ENCODE measurements at places on chromosomes 16 and 17. TPM values are rescaled to one million over a fixed set of nuclear protein-coding genes. Genes with fewer than 3 reads are reported as not detected.

DNA sequence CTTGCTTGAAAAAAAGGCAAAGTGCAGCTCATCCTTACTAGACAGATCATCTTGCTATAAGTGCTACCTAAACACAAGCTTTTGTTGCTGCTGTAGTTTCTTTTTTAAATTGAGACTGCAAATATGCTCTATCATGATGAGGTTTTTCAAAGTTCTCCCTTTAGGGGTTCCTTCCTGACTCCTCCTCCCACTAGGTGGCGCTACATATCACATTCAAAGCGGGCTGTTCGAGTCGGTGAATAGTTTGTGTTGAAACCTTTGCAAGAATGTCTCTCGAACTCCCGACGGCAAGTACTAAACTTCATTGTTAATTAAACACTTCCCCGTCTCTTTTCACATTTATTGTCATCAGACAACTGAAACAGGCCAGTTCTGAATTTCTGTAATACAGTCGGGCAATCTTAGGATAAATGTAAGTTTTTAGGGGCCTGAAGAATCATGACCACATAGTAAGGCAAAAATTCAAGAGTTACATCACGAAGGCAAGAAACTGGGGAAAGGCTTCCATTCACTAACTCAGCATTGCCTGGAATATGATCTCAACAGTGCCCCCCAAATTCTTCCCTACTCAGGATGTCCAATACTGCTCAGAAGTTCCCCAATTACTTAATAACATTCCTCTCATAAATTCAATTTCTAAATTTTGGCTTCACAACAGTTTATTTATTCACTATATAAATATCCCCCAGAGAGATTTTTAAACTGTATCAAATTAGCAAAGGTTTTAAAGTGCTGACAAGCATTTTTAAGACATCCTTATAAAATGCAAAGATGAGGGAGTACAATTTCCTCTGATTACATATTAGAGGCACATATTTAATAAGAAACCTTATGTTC, 6.7 kb downstream of the HS3ST3A1 start:
- H3K27me3 ChIP-seq: peaks cover 7% of the 10 kb centered on the region
- H3K27ac ChIP-seq: no peak overlapping the region
- no peaks in the 10 kb centered on the region for H3K4me1 ChIP-seq
- DNase-seq: peak; percentile 89
- H3K4me3 ChIP-seq: no peak overlapping the region

GRCh38 chr17:19290066-19290705, 53.0 kb downstream of the EPN2 start:
- peaks cover 2% of the 10 kb centered on the region for H3K27me3 ChIP-seq
- DNase-seq: no peak
- no peak overlapping the region for H3K27ac ChIP-seq
- no peaks in the 10 kb centered on the region for H3K36me3 ChIP-seq

The SLC16A6 gene
- 7.7 TPM for total RNA-seq

The NOD2 gene
- total RNA-seq: 4.5 TPM

- H3K4me1 ChIP-seq: no peaks in the 10 kb centered on the region
- H3K27me3 ChIP-seq: no peaks in the 10 kb centered on the region
- H3K4me3 ChIP-seq: no peak overlapping the region
- no peaks in the 10 kb centered on the region for H3K36me3 ChIP-seq
- no peak for DNase-seq
Observed at GRCh38 chr17:27762527-27763305, 37.6 kb downstream of the NOS2 start.

DNA sequence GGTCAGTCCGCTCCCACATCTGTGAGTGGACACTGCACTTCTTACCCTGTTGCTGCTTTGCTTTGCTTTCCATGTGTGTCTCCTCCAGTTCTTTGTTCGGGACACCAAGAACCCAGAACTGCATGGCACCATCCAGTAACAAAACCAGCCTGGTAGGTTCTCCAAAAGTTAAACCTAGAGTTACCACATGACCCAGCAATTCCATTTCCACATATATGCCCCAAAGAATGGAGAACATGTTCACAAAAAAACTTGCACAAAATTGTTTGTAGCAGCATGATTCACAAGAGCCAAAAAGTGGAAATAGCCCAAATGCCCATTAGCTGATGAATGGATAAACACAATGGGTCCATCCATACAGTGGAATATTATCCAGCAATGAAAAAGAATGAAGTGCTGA, 10.3 kb upstream of the CCL22 start:
- no peak overlapping the region for H3K27ac ChIP-seq
- no peaks in the 10 kb centered on the region for H3K36me3 ChIP-seq
- DNase-seq: no peak
- H3K4me3 ChIP-seq: no peak overlapping the region
- peaks cover 9% of the 10 kb centered on the region for H3K4me1 ChIP-seq
- H3K27me3 ChIP-seq: peaks cover 34% of the 10 kb centered on the region

GRCh38 chr16:50909831-50910735, 168.2 kb downstream of the CYLD start:
- no peaks in the 10 kb centered on the region for H3K27me3 ChIP-seq
- no peak overlapping the region for H3K4me3 ChIP-seq
- no peaks in the 10 kb centered on the region for H3K36me3 ChIP-seq
- H3K4me1 ChIP-seq: no peaks in the 10 kb centered on the region

GRCh38 chr16:67943619-67944504, at the start of gene LCAT:
Gene LCAT, minus strand, starts transcription at chr16:67944120. Its CDS starts 19 bp downstream, at chr16:67944101.
- no peak for DNase-seq
- peaks cover 43% of the 10 kb centered on the region for H3K4me1 ChIP-seq
- H3K4me3 ChIP-seq: no peak within 1 kb of the TSS
- peaks cover 41% of the 10 kb centered on the region for H3K36me3 ChIP-seq

GRCh38 chr16:81447383-81448101, 2.9 kb downstream of the CMIP start:
- H3K36me3 ChIP-seq: no peaks in the 10 kb centered on the region
- peak overlapping the region; percentile 77 for H3K4me3 ChIP-seq
- peak overlapping the region; percentile 23 for H3K27ac ChIP-seq
- H3K4me1 ChIP-seq: peaks cover 72% of the 10 kb centered on the region
- DNase-seq: no peak

The GGA3 gene
- 88.8 TPM for total RNA-seq

DNA sequence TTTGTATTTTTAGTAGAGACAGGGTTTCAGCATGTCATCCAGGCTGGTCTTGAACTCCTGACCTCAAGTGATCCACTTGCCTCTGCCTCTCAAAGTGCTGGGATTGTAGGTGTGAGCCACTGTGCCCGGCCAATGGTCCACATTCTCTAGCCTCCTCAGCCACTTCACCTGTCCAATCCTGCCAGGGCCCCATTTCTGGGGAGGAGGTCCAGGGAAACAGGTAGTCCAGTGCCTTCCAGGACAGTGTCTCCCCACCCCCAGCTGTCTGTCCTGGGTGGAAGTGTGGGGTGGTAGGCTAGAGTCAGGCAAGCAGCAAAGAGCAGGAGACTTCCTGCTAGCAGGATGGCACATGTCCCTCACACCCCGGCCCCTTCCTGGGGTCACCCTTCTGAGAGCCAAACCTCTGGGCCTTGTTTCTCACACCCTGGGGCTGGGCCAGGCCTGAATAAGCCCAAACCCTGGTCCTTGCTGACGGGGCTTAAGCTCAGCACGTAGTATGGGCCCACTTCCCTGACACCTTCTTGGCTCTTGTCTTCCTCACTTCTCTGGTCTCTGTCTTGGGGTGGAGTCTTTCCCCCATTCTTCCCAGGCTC, 5.0 kb downstream of the FHOD1 start:
- H3K4me3 ChIP-seq: no peak overlapping the region
- H3K27ac ChIP-seq: no peak overlapping the region
- no peak for DNase-seq
- peaks cover 27% of the 10 kb centered on the region for H3K36me3 ChIP-seq

- DNase-seq: no peak
- H3K4me1 ChIP-seq: peaks cover 16% of the 10 kb centered on the region
- no peaks in the 10 kb centered on the region for H3K27me3 ChIP-seq
- no peak overlapping the region for H3K27ac ChIP-seq
- H3K4me3 ChIP-seq: no peak overlapping the region
Observed at GRCh38 chr17:49681106-49681979, 3.4 kb upstream of the SPOP start.

DNA sequence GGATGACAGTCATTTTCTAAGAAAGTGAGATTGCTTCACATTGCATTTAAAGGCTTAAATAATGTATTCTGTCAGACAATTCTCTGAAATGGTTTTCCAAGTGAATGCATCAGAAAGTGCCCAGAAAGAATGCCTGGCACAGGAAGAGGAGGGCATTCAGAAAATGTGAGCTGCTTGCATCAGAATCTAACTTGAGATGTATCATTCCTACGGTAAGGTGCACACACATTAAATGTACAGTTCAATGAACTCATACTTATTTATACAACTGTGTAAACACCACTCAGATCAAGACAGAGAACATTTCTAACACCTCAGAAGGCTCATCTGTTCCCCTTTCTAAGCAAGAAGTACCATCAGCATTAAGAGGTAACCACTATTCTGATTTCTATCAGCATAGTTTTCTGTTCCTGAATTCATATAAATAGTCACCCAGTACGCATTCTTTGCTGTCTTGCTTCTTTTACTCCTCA, 638.0 kb downstream of the MAF start:
- H3K27me3 ChIP-seq: no peaks in the 10 kb centered on the region
- H3K36me3 ChIP-seq: no peaks in the 10 kb centered on the region
- H3K27ac ChIP-seq: no peak overlapping the region
- DNase-seq: no peak
- no peak overlapping the region for H3K4me3 ChIP-seq
- no peaks in the 10 kb centered on the region for H3K4me1 ChIP-seq

DNA sequence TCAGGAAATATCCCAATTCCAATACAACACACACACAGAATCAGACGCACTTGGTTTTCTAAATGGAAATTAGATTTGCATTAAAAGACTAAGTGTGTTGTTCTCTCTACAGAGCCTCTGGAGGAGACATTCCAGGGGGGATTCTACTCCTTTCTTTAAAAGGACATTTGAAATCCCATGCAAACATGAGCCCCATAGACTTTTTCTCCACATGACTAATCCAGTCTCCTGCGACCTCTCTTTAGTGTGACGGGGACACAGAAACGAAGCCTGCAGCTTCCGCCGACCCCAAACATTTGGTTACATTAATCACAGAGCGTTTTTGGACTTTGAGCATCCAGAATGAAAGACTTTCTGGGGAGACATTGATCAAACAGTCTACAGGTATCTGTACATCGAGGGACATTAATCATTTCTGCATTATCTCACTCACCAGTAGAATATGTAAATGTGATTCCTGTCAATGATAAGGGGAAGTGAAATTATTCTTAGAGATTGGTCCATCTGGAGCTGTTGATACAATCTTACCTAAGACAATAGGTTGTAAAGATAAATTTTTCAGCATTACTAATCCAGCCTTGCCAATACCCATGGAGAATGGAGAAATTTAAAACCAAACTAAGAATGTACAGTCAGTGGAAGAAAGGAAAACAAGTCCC, 103.4 kb upstream of the IRX3 start:
- H3K4me1 ChIP-seq: no peaks in the 10 kb centered on the region
- H3K27ac ChIP-seq: no peak overlapping the region
- no peak overlapping the region for H3K4me3 ChIP-seq
- no peak for DNase-seq

DNA sequence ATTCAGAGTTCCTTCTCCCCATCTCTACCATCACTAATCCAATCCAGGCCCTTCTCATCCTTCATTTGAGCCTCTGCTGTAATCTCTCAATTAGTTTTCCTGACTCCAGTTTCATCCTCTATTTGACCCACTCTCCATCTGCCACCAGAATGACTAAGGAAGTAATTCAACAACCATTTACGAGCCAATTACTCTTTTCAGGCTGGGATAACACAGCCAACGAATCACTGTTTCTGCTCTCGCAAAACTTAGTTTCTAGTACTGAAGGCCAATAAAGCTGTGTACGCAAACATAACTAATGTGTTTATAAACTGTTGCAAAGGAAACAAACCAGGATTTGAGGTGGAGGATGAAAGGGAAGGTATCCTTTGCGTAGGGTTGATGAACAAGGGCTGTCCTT, 53.7 kb downstream of the MAP2K6 start:
- H3K27ac ChIP-seq: no peak overlapping the region
- no peaks in the 10 kb centered on the region for H3K27me3 ChIP-seq
- no peak for DNase-seq
- H3K4me1 ChIP-seq: no peaks in the 10 kb centered on the region
- H3K36me3 ChIP-seq: no peaks in the 10 kb centered on the region

DNA sequence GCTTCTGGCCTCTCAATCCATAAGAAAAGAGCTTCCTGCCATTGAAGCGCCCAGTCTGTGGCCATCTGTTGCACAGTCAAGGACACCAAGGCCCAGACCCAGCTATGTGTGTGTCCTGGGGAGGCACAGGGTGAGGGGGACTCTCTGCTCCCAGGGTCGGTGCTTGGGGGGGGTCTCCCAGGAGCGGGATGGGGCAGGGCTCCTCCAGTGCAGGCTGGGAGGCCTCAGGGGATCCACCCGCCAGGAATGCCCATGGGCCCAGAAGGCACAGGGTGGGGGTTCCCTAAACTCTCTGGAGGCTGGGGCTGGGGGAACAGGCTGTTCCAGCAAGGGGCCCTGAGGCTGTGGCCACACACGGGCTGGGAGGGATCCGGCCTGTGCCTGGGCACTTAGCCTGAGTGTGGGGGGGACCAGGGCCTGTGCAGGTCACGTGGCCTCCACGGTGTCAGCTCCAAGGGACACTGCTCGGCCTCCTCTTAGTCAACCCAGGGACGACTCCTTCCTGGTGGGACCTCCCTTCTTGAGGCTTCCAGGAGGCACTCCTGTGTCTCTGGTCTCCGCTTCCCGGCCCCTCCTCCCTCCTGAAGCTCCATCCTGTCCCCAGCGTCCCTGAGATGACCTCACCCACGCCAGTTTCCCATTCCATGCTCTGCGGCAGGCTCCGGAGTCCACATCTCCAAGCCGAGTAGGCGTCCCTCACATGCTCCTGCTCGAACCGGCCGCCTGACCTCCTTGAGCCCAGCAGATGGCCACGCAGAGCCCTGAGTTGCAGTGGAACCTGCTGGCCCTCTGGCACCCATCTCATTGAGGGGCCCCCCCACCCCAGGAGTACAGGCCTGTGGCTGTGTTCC, 23.1 kb upstream of the BAHCC1 start:
- H3K36me3 ChIP-seq: no peaks in the 10 kb centered on the region
- H3K4me1 ChIP-seq: no peaks in the 10 kb centered on the region
- no peak overlapping the region for H3K27ac ChIP-seq
- H3K27me3 ChIP-seq: peaks cover 5% of the 10 kb centered on the region
- no peak for DNase-seq

DNA sequence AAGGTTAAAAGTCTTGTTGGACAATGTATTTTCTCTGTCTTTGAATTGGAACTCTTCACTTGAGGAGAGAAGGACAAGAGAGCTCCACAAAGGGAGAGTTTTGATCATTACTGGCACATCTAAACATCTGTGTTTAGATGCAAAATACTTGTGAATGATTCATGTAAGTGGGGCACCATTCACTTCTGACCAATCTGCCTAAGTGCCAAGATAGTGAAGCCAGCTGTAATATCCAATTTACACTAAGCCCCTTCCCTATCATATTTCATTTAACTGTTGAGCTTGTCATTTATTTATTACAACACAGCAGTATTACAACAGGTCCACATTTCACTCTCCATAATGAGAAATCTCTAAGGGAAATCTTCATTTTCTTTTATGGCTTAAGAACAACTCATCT, 832.3 kb upstream of the GOT2 start:
- H3K27ac ChIP-seq: no peak overlapping the region
- H3K27me3 ChIP-seq: no peaks in the 10 kb centered on the region
- no peaks in the 10 kb centered on the region for H3K36me3 ChIP-seq
- H3K4me1 ChIP-seq: no peaks in the 10 kb centered on the region
- no peak for DNase-seq

The PRRT2 gene
- total RNA-seq: 2.2 TPM

The JPH3 gene
- not detected for total RNA-seq
